ENCODE measurements at places on chromosomes 13 and 19.

DNA sequence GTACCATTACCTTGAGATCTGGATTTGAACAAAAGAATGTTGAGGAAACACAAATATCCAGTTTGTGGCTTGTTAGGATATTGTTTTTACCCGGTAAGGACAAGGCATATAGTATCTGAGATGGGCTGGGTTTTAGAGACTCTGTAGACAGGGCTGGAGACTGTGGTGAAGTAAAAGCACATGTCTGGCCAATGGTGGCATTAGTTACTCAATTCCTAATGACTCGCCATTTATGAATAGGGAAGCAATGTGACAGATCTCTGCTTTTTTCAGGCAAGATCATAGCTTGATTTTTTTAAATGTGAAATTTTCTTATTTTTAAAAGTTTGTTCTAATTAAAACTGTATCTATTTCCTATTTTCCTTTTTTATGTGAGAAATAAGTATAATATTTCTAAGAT, 371.1 kb upstream of the SPRY2 start:
- no peak for DNase-seq

DNA sequence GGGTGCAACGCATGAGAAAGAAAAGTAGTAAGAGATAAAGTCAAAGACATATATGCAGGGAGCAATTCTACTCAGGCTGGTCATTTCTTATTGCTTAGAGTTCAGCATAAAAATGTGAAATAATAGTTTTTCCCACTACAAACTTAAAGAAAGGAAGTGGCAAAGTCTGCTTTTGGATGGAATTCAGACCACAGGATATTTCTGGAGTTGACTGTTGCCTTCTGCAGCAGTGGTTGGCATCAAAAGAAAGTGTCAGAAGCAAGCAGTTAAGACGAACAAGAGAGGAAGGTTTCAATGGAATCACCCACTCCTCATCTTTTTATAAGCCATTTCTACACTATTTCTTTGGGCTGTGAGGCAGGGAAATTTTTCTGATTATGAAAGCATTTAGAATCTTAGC, 36.2 kb upstream of the TRPC4 start:
- DNase-seq: no peak

- DNase-seq: no peak
Measured at GRCh38 chr19:35661995-35662340, 4.3 kb upstream of the UPK1A start.

- no peak for DNase-seq
Measured at GRCh38 chr19:45477186-45477585, 9.4 kb downstream of the FOSB start.

DNA sequence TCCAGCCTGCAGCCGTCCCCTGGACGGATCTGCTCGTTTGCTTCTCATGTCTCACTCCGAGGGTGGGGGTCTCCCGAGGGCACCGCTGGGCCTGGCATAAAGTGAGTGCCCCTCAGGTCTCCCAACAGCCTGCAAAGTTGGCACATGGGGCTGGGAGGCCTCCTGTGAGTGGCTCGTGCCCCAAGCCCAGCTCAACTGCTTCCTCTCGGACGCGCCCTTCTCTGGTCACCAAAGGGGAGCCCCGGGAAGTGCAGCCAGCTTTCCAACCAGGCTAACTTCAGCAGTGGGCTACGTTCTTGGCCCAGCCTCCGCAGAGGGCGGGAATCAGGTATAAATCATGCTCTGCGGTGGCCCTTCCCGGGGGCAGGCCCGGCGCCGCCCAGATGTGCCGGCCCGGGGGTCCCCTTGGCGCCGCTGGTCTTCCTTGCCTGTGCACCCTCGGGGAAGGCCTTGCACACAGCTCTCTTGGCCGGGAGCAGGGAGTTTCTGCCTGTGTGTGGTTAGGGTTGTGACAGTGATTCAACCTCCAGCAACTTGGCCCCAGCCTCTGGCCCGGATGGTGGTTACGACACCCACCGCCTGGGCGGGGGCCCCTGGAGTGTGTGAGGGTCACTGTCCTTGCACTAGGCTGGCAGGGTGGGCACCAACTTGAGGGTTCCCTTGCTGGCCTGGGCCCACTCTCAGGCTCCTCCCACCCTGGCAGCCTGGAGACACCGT, 20.7 kb downstream of the CEBPG start:
- DNase-seq: no peak

DNA sequence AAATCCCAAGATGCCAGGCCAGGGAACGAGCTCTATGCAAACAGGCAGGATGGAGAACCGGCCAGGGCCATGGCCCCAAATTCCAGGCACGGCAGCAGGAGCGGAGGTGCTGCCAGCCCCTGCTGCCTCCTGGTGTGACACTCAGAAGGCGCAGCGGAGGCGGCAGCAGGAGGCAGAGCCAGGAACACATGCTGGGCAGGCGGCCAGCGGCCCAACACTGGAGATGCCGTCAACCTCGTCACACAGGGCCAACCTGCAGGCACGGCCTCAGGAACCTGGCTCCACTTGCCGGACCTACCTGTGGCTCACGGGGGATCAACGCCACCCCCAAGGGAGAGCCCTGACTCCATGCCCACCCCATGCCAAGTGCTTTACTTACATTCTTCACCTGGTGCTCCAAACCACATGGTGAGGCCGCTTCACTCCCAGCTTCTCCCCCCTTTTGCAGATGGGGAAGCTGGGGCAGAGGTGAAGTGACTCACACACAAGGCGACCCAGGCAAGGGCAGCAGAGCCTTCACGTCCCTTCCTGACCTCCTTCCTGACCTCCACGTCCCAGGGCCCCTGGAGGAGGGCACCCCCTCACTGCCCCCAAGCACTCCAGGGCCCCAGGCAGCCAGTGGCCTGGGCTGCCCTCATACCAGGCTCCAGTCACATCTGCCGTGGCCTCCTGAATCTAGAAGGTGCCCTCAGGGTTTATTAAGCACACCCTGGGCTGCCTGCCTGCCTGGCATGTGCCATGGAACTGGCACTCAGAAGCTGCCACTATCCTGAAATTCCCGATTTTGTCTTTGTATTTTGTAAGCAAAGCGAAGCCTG, 43.5 kb downstream of the GGACT start:
- no peak for DNase-seq

GRCh38 chr19:33665776-33666595, 44.2 kb downstream of the CHST8 start:
- DNase-seq: no peak
